Stimulated activated CD8-positive, alpha-beta memory T cell treated with anti-CD3 and anti-CD28 coated beads, Interleukin-2, amount 100 ng/mL, for 48 hours (primary cell): ENCODE measurements at places on chromosomes 11 and 22.

- no peak for DNase-seq
Measured at GRCh38 chr22:32354360-32355351, 3.0 kb upstream of the RFPL3 start.

- no peak for DNase-seq
Measured at GRCh38 chr11:959027-959426, 33.4 kb downstream of the AP2A2 start.

DNA sequence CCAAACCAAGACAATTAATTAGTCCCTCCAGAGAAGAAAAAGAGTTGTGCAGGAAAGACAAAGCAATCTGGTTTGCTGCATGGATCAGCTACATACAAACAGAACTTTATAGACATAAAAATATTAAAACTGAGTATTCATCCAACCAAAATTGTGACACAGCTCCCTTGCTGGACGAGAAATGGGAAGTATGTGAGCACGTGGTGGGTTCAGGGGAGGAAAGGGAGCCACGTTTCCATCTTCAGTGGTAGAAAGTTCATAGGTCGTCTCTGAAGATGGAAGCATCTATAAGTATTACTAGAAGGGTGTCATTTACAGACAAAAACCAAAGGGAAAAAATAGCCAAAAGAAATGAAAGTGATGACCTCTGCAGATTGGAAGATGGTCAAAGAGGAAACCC lies 7.1 kb upstream of the KCNJ5 start:
- DNase-seq, result no peak

DNA sequence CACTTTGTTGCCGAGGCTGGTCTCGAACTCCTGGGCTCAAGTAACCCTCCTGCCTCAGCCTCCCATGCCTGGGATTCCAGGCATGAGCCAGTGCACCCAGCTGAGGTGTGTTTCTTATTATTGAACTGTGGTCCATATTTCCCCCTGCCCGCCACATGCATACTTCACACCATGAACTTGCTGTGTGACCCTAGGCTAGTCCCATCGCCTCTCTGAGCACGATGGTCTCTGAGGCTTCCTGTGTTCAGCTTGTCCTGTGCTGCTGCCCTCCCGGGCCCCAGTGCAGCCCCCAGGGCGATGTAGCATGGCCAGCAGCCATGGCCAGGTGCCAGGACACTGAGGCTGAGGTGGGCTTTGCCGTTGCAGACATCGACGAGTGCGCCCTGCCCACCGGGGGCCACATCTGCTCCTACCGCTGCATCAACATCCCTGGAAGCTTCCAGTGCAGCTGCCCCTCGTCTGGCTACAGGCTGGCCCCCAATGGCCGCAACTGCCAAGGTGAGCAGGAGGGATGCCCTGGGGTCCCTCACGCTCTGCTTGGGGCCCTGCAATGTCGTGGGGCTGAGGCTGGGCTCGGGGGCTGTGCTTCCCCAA lies 45.7 kb downstream of the FBLN1 start:
- no peak for DNase-seq

GRCh38 chr22:47919001-47919441 lies 1156.6 kb downstream of the TBC1D22A start:
- DNase-seq, result no peak

DNA sequence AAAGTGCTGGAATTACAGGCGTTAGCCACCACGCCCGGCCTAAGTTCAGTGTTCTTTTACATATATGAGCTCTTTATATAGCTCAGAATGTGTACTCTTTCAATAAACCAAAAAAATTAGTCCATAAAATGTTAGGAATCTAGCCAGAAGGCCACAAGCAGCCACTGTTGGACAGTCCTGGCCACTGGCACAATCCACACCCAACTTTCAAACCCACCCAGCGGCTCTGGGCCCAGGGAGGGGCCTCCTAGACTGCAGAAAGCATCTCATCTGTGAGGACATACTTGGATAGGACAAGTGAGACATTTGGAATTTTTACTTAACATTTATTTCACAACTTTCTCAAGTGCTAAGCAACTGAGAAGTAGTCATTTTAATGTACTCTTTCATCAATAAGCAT lies 6.4 kb downstream of the PACSIN2 start:
- DNase-seq, result no peak

DNA sequence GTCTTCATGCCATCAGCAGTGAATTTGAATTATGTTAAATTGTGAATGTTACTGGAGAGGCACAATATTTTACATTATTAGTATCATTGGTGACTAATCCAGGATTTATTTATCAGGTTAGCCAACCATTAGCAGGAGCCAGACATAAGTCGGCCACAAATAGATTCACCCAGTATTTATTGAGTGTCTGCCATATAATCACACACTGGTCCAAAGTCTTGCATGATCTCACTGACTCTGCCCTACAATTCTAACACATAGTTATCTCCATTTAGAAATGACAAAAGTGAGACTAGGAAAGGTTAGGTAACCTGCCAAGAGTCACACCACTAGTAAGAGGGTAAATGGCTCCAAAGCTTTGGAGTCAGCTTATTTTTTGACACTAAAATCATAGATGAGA lies 179.6 kb downstream of the BLID start:
- no peak for DNase-seq

GRCh38 chr22:19823902-19824211 lies 30.8 kb downstream of the GNB1L start:
- no peak for DNase-seq

GRCh38 chr11:70141486-70142220 lies 61.4 kb upstream of the FADD start:
- no peak for DNase-seq

GRCh38 chr11:22221143-22221542 lies 28.3 kb downstream of the ANO5 start:
- DNase-seq, result no peak

- DNase-seq, result no peak
Measured at GRCh38 chr22:34847072-34847471, 218.9 kb upstream of the ISX start.

DNA sequence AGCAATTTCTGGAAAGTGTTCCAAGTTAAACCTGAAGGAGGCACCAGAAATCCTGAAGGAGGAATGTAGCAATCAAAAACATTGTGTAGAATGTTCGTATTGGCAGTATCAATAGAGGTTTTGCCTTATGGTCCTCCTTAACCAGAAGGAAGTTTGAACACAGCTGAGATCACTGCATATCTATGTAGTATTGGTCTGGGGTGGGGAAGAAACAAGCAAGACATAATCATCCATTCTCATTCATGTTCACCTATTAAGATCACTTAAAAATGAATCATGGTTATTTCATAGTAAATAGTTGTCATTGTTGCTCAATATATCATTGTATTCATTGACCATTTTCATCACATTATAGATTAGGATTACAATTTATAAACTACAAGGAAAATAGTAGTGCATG lies 160.5 kb downstream of the DDX10 start:
- DNase-seq, result no peak

GRCh38 chr11:12540913-12541582 lies 133.2 kb upstream of the TEAD1 start:
- DNase-seq, result no peak

- no peak for DNase-seq
Measured at GRCh38 chr11:15106201-15106965, 8.3 kb upstream of the INSC start.

DNA sequence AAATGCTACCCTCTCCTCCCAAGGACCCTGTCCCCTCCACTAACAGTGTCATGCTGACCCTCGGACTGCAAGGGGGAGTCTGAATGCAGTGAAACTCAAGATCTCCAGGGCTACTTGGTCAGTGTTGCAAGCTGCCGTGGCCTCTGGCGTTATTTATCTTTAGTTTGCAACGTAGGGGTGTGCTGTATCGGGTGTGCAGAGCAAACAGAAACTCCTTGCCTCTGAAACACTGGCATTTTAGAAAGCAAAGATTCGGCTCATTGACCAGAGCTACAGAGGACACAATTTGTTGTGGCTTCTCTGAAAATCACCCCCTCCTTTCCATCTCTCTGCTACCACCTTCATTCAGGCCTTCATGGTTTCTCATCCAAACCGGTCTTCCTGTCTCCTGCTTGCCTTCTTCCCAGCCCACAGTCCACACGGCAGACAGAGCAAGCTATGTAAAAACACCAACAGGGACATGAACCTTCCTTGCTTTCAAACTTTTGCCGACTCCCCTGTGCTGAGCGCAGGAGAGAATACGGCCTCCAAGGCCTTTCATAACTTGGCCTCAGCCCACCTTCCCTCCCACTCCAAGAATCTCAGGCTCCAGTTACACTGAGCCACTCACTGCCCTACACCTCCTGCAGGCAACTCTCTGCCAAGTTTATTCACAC lies 14.9 kb downstream of the FZD4 start:
- DNase-seq, result no peak

DNA sequence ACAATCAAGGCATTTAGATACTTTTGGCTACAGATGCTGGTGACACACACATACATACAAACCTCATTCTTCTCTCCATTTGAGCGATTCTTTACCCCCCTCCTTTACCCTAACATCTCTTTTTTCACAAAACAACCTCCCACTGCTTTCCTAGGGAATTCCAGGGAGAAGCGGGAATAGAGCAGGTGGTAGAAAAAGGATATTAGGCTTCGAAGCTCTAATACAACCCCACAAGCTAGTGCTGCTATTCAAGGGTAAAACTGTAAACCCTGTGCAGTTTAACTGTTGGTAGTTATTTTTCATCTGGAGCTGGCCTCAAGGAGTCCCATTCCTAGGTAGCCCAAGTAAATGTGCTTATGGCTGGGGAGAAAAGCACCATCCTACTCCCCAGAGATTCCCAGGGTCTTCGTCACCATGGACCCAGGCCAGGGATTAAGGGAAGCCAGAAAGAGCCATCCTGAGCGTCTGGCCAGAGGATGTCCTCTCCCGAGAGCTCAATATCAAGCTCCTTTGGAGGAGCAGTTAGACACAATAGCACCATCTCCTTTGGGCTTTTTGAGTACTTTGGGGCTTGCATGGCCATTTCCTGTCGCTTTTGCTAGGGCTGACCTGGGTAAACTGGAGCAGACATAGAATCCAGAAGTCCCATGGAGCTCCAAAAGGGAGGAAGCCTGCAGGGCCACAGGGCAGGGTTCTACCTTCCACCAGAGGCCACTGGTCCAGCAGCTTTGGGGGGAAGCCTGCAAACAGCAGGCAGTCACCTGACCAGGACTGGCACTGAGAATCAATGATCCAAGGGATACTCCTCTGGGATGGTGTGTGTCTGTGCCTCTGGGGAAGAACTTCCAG lies 3.1 kb downstream of the MAML2 start:
- DNase-seq, result no peak

GRCh38 chr11:12319461-12319951 lies 57.9 kb upstream of the PARVA start:
- no peak for DNase-seq

DNA sequence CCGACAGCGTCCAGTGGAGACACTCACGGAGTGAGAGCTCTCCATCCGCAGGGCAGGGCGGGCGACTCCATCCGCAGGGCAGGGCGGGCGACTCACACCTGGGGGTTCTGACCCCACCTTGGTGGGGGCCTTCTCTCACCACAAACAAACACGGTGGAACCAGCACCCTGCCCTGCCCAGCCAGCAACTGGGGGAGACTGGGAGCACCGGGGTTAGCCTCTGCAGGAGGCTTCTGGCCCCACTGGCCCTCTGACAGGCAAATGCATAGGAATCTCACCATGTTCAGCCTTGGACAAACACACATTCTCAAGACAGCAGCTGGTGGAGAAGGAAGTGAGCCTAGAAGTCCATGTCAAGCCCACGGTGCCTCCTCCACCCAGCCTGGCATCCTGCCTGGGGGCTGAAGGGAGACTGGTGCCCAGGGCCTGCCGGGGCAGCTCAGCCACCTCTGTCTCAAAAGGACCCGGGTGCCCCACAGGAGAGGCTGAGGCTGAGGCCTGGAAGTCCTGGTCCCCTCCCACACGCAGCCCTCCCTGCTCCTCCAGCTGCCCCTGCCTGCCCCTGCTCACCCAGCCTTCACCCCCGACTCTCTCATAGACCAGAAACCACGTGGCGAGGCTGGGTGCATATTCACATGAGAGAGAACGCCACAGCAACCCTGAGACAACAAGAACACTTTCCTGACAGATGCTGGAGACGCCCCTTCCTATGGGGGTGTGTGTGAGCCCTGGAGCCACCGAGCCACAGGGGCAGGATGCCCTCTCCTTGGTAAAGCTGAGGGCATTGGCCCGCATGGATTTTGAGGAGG lies 98.4 kb upstream of the B3GAT1 start:
- DNase-seq, result no peak

GRCh38 chr22:30829901-30830550 lies 135.4 kb downstream of the OSBP2 start:
- no peak for DNase-seq

DNA sequence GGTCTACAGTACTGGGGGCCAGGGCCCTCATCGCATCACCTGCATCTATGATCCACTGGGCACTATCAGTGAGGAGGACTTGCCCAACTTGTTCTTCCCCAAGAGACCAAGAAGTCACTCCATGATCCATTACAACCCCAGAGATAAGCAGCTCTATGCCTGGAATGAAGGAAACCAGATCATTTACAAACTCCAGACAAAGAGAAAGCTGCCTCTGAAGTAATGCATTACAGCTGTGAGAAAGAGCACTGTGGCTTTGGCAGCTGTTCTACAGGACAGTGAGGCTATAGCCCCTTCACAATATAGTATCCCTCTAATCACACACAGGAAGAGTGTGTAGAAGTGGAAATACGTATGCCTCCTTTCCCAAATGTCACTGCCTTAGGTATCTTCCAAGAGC lies 3.8 kb upstream of the PPFIBP2 start:
- DNase-seq, result no peak

DNA sequence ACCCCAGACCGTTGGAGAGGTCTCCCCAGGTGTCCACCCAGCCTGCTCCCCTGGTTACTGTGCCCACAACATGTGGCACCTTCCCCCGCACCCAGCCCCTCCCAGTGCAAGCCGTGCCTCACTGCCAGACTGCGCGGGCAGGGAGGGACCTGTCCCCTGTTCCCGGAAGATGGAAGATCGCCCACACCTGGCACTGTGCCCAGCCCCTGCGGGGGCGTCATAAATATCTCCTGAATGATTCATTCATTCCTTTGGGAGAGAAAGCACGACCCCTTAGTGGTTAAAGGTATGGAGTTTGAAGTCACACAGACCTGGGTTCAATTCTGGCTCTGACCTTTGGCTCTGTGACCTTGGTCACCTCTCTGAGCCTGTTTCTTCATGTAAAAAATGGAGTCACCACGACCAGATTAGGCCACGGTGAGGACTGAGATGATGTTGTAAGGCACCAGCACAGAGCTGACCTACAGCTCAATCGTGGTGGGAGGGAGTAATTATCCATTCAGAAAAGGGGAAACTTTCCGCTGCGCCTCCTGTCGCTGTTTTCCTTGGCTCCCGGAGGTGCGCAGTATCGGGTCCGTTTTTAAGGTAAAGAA lies 497 bp upstream of the SYT12 start:
- no peak for DNase-seq

- DNase-seq, result no peak
Measured at GRCh38 chr22:44731357-44731970, 20.9 kb upstream of the ARHGAP8 start.

GRCh38 chr11:119044708-119045107 lies 12.3 kb downstream of the HYOU1 start:
- DNase-seq, result no peak
